Neural progenitor cell (in vitro differentiated cells): ENCODE measurements at places on chromosomes 3 and 15. TPM values are rescaled to one million over a fixed set of nuclear protein-coding genes. Genes with fewer than 3 reads are reported as not detected.

DNA sequence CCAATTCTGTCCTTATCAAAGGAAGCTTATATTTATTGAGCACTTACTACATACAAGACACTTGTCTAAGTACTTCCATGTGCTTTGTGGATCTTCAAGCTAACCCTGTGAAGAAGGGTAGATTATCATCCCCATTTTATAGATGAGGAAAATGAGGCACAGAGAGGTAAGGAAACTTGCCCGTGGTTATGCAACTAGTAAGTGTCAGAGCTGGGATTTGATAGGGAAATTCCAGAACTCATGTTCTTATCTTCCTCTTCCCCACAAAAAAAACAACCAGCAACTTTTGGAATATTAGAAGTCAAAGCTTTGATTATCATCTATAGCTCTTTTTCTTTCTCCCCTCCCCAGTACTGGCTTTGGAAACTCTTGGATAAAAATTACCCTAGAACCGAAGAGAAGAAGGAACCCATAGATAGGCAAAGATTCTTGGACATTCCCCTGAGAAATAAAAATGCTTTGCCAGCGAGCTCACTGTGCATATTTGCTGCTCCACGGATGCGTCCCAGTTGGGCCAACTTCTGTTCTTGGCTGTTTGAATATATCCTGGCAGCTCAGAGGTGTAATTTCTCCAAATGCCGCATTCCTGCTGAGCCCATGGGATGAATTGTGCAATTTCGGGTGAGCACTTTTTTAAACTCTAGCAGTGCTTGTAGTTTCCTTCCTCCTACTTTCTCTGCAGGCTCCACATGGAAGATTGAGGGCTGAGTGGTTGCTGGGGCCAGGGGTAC, 591.5 kb upstream of the CFAP20DC start:
- no peak for DNase-seq

- DNase-seq = no peak
Observed at GRCh38 chr3:157134620-157135191, 25.2 kb downstream of the CCNL1 start.

- DNase-seq = no peak
Observed at GRCh38 chr3:39434574-39434973, 28.1 kb downstream of the RPSA start.

DNA sequence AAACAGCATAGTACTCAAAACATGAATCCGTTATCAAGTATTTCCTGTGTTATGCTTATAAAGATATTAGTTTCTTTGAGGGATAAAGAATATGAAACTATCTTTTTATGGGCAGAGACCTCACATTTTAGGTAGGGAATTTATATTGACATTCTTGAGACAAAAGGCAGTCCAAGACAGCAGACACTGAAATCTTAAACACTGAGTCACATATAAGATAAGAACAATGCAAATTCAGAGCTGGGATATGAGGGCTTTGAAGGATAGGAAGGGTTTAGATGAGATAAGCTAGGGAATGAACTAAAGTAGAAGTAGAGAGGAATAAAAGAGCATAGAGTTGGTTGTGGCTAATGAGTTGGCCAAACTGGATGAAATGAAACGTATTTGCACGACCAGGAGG, 58.4 kb downstream of the ASTE1 start:
- DNase-seq = no peak

GRCh38 chr3:30720586-30721313, 114.3 kb downstream of the TGFBR2 start:
- no peak for DNase-seq

- no peak for DNase-seq
Observed at GRCh38 chr3:6120786-6121185, 740.1 kb upstream of the GRM7 start.

DNA sequence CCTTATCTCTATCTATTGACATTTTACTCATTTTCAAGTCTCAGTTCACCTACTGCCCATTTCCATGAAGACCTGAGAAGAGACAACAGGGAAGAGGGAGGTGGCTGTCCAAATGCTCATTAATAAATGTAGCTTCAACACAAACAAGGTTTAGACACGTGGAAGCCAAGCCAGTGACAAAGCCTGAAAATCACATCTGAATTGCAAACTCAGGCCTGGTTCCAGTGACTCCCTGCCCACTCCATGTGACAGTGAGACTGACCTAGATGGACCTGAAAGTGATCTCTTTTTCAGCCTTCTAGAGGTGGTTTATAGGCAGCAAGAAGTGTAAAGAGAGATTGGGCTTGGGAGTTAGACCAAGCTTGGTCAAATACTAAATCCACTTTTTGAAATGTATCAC, 126.6 kb upstream of the BCL6 start:
- no peak for DNase-seq

DNA sequence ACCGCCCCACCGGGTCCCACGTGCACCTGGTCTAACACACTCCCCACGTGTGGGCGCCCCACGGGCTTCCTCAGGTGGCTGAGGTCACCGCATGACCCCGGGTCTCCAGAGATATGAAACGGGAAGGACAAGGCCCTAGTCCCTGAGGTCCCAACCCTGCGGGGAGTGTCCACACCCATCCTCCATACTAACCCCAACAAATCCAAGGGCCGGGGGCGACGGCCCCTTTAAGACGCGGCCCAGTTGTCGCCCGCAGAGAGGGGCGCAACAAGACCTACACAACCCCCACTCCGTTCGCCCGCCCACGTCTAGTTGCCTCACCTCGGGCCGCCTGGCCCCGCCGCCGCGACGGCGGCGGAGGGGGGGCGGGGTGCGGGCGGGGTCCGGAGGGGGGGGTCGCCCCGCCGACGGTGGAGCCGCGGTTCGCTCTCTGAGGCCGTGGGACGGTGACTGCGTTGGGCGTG, 396 bp downstream of the INO80 start:
- peak; percentile 79 for DNase-seq

DNA sequence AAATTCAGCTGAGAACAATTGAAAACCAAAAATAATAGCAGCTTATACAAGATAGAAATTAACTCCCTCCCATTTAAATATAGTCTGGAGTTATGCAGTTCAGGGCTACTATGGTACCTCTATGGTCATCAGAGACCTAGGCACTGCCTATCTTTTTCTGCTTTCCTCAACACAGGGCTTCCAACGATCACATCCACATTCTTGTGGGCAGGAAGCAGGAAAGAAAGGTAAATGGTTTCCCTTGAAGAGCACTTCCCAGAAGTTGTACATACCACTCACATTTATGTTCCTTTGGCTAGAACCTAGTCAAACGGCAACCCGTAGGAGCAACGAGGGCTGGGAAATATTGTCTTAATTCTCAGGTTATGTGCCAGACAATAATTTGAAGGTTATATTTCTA, 197.7 kb upstream of the PRICKLE2 start:
- DNase-seq = no peak

GRCh38 chr15:71660501-71660900, 149.9 kb upstream of the NR2E3 start:
- DNase-seq = no peak

DNA sequence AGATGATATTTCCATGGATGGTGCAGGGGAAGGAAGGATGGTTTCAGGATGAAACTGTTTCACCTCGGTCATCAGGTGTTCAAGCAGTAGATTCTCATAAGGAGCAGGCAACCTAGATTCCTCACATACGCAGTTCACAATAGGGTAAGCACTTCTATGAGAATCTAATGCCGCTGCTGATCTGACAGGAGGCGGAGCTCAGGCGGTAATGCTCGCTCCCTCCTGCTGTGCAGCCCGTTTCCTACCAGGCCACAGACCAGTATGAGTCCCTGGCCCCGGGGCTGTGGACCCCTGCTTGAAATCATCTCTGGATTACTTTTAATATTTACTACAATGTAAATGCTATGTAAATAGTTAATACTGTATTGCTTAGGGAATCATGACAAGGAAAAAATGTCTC, 241.8 kb downstream of the ROBO2 start:
- peak; percentile 75 for DNase-seq

DNA sequence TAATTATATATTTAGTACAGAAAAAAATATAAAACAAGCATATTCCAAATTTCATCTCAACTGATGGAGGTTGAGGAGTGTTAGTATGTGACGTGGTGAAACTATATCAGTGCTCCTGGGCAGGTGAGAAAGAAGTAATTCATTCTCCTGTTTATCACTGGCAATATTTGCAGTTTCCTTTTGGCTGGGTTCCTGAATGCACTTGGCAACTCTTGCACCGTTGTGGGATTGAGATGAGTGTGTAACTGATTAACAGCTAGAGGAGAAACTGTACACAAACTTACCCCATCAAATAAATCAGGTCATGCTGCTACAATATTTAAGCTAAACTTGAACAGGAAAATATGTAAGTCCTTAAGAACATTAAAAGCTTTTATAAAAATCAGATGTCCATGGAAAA, 2.1 kb upstream of the ATP13A4 start:
- DNase-seq = no peak

GRCh38 chr15:71116366-71116765, 1.1 kb downstream of the THSD4 start:
- peak; percentile 28 for DNase-seq

- no peak for DNase-seq
Observed at GRCh38 chr3:188351648-188352047, 197.7 kb downstream of the LPP start.

DNA sequence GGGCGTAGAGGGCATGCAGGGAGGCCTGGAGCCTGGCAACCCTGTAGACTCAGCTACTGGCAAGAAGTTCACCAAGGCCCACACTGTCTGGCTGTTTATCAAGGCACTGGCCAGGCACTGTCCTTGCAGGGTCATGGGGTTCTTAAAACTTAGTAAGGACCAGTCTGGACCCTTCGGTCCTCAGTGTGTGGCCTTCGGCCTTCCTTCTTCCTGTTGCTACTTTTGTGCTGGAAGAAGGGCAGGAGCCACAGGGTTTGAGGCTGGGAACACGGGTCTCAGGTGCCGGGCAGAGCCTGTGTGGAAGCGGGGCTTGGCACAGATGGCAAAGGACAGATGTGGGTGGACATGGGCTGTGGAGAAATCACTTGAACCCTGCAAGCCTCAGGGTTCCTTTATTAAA, 76.6 kb downstream of the SNRK start:
- DNase-seq = no peak

- no peak for DNase-seq
Observed at GRCh38 chr3:89692601-89693000, 585.2 kb downstream of the EPHA3 start.

DNA sequence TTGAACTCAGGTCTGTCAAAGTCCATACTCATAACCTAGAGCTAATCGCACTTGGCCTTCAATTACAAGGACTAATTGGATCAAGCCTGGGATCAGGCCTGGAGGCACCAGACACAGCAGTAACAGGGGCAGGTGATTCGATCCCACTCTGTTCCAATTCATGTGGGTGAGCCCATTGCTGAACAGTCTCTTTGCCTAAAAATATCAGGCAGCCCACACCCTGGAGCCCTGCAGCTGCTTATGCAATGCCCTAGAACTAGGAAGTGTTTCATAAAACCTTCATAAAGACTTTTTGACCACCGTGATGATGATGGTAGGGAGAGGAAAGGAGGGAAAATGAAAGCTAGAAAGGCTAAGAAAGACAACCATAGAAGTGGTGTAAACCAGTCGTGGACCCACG, 47.8 kb upstream of the NEO1 start:
- no peak for DNase-seq

DNA sequence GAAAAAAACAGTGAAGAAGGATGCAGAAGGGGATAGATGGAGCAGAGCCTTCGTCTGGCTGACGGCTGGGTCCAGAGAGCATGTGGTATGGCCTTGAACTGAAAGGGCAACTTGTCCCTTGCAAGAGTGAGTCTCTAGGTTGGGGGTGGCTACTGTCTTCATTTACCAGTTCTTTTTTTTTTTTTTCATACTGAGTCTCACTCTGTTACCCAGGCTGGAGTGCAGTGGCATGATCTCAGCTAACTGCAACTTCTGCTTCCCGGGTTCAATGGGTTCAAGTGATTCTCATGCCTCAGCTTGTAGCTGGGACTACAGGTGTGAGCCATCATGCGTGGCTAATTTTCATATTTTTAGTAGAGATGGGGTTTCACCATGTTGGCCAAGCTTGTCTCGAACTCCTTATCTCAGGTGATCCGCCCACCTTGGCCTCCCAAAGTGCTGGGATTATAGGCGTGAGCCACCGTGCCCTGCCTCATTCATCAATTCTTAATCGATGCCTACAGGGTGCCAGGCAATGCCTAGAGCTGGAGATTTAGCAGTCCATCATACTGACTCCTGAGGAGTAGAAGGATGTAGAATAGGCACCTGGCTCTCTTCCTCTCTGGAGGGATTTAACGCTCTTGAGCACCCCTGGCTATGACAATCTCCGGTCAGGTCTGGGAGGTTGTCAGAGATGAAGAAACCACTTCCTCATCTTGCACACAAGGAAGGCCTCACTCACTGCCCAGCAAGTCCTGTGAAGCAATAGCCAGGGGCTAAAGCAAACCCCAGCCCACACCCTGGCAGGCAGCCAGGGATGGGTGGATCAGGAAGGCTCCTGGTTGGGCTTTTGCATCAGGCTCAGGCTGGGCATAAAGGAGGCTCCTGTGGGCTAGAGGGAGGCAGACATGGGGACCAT, at the start of gene CAMP:
CAMP (plus strand) TSS at position 880 of the 898 bp plus-strand sequence; CDS start at position 897, 17 bp downstream.
- DNase-seq = no peak

DNA sequence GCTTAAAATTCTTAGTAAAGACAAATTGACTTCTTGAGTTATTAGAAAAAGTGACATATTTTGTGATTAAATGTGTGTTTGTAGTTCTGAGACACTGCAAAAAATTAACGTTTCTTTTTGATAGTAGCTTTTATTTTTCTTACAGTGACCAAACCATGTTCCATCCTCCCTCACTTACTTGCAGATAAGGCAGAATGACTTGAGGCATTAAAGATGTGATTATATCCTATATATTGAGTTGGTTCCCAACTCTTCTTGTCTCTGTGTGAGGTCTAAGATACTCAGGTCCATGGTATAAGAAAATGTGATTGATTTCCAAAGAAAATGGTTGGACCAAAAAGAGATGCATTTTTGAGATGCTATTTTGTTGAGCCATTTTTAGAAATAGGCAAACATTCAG, 238.3 kb upstream of the NR2F2 start:
- no peak for DNase-seq

ZBTB20 gene
- total RNA-seq = 1.9 and 3.2 TPM in 2 replicates

EPHA3 gene
- 0.34 and 0.36 TPM in 2 replicates for total RNA-seq

EIF4G1 gene
- 137 and 207 TPM in 2 replicates for total RNA-seq

SPINT1 gene
- 12.0 and 13.7 TPM in 2 replicates for total RNA-seq

HDC gene
- total RNA-seq = 0.62 TPM in 1 of 2 replicates, not detected in the other

PODXL2 gene
- total RNA-seq = 18.4 and 43.8 TPM in 2 replicates

SKOR1 gene
- total RNA-seq = 0.09 and 0.51 TPM in 2 replicates

ARID3B gene
- 31.5 and 72.4 TPM in 2 replicates for total RNA-seq

MKRN2OS gene
- not detected in 2 replicates for total RNA-seq

GABRB3 gene
- 8.8 and 11.1 TPM in 2 replicates for total RNA-seq

HPS3 gene
- 24.4 and 32.3 TPM in 2 replicates for total RNA-seq

SATB1 gene
- 38.2 and 38.6 TPM in 2 replicates for total RNA-seq

KIF7 gene
- 4.3 and 15.7 TPM in 2 replicates for total RNA-seq

KBTBD13 gene
- total RNA-seq = not detected in 2 replicates

NMB gene
- total RNA-seq = 0.24 and 3.7 TPM in 2 replicates

GP5 gene
- total RNA-seq = 0.03 TPM in 1 of 2 replicates, not detected in the other

RBPMS2 gene
- total RNA-seq = 0.15 and 1.8 TPM in 2 replicates
